ENCODE measurements at places on chromosomes 5 and 9.

GRCh38 chr5:96752341-96753016, 55.3 kb downstream of the ERAP1 start:
- DNase-seq: no peak

- DNase-seq: no peak
Measured at GRCh38 chr9:71490810-71491209, 277.5 kb downstream of the CEMIP2 start.

DNA sequence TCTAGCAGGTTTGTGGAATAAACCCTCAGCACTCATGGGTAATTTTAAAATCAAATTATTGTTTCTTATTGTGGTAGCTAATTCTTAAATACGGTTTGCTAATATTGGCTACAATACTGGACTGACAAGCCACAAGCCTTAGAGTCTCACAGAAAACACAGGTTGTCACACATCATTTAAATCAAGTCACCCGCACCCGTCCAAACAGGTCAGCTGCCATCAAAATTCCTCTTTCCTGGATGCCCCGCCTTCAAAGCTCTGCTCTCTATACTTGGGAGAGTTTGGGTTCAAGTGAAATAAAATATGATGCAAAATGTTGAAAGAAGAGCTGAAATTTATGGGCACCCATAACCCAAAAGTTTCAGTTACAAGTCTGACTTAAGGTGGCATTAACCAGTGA, 12.3 kb upstream of the SUSD1 start:
- DNase-seq: no peak

GRCh38 chr9:109753308-109753707, 26.7 kb upstream of the PALM2AKAP2 start:
- no peak for DNase-seq

DNA sequence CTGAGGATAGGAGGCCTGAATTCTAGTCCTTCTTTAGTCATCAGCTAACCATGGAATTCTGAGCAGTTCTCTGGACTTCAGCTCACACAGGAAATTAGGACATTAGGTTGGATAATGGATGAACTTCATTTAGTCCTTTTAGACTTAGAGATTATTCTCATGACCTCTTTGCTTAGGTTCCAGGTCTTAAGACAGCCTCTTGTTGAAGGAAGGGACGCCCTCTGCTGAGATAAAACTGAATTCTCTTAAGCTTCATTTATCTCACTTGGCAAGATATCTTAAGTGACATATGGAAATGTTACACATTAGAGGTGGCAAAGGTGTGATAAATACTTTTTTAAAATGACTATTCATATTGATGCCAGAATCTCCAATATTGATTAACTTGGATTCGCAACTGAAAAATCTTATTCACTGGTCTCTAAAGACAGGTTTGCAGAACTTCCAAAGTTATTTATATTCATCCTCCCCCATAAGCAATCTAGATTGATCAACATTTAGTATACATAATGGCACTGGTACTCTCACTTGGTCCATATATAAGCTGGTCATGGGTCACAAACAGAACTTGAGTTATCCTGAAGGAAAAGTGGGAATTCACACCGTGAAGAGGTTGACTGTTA, 16.9 kb upstream of the ZNF366 start:
- no peak for DNase-seq

DNA sequence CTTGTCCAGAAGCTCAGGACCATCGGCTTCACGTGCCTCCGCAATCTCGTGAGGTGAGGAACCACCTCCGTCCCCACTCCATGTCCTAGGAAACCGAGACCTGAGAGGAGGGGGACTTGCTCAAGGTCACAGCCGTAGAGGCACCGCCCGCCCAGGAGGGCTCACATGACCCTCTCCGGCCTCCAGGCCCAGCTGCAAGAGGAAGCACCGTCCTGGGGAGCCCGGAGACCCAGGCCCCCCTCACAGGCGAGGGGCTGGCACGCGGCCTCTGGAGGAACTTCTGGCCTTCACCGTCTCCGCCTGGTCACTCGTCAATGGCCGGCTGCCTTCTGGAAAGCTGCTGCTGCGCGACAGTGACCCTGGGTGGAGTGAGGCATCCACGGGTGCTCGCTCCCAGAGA, 24.2 kb downstream of the FAM78A start:
- DNase-seq: no peak

- DNase-seq: no peak
Measured at GRCh38 chr9:69497816-69498215, 172.8 kb downstream of the ENTREP1 start.

GRCh38 chr5:55570570-55570969, 35.8 kb upstream of the PLPP1 start:
- no peak for DNase-seq

DNA sequence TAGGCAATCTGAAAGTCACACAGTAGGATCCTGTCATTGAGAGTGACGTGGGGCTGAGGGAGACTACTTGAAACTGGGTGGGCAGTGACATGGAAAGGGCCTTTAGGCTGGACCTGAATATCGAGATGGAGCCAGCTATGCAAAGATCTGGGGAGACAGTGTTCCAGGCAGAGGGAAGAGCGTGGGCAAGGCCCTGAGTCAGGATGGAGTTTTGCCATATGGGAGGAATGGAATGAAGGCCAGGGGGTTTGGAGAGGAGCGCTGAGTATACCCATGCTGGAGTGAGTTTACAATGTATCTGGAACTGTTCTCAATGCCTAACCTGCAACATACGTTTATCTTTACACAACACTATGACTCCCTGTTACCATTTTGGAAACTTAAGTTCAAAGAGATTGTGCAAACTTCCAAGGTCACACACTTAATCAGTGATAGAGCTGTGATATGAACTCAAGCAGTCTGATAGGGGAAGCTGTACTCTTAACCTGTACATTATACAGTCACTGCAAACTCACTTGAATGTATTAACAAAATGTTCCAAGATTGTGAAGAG, 33.5 kb downstream of the INSYN2B start:
- no peak for DNase-seq

- no peak for DNase-seq
Measured at GRCh38 chr9:135575995-135576631, 14.6 kb downstream of the PAEP start.

DNA sequence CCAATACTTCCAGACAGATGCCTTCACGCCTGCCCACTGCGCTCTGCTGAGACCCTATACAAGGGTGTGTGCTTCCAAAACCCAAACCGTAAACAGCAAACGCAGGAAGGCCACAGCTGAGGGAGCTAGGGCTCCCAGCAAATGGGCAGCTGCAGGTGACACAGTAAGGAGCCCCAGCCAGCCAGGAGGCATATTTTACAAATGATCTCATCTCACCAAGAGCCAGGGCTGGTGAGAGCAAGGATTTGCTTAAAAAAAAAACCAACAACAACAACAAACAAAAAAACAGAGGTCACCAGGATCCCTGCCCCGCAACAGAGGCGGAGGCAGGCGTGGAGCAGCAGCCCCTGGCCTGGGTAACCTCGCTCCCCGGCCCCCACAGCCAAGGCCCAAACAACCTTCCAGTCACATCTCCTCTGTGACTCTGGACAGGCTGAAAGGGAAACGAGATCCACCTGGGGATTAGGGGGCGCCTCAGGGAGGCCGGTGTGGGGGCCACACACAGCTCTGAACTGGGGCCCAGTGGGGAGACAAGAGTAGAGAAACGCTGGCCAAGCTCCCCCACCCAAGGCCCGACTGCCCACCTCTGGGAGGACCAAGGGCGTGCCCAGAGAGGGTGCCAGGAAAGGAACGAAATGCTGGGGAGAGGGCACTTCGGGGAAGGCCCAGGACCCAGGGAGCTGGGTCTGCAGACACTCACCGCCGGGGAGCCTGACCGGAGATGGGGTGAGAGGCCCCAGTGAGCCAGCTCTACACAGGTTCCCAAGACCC, 3.3 kb downstream of the NACC2 start:
- no peak for DNase-seq

DNA sequence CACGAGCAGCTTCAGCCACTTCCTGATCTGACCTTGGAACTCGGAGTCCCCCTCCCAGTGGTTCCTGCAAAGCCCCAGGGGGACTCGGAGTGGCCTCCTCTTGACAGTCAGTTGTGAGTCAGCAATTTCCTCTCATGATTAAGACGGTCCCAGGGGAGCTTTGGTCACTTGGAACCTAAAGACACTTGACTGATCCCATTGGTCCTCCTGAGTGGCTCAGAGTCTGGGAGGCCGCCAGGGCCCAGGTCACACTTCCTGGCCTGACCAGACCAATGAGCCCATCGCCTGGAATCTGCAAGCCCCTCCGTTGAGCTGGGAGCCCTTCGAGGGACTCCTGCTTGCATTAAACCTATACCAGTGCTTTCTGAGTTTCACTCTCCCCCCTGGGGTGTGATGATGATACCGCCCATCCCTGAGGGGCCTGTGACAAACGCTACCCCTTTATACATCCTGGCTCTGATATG, 29.1 kb downstream of the TSPAN17 start:
- no peak for DNase-seq

GRCh38 chr5:140253985-140254384, 48.9 kb downstream of the PFDN1 start:
- DNase-seq: no peak

GRCh38 chr9:112408275-112408674, 28.4 kb downstream of the HSDL2 start:
- no peak for DNase-seq

- no peak for DNase-seq
Measured at GRCh38 chr5:130605234-130605633, 559.8 kb downstream of the HINT1 start.

DNA sequence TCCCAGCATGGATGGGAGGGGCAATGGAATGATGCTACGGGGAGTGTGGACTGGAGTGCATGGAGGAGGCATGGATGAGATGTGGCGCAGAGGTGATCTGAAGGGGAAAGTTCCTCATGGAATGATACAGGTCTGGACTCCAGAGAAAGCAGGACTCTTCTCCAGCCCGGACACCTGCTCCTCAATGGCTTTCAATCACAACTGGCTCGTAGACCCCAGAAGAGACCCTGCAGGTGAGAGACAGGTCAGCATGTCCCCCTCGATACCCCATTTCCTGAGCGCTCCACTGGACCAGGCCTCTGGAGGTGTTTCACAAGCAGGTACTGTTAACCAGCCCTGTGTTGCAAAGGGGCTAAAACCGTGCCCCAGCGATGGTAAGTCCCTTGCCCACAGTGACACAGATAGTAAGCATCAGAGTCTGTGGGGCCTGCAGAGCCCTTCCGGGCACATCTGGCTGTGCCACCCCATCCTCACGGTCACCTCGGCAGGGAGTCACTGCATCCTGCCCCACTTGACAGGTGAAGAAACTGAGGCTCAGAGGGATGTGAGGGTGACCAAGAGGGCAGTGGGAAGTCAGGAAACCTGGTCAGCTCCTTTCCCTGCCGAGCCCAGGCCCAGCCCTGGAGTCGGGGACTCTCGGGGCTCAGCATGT, 5.5 kb upstream of the DPM2 start:
- DNase-seq: no peak

DNA sequence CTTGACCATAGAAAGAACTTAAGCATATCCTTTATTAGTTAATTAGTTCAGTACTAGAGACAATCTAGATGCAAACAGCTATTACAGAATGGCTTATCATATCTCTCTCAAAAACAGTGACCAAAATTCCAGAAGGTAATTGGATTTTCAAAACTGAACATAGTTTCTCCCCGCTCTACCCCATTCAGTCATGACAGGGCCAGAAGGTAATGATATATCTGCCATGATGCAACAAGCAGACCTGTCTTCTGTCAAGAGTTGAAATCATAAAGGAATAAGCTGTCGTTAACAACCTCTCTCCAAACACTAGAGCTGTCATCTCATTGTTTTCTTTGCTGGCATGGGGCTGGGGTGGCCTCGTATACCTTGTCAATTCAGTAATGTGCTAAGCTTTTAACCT, 200.5 kb upstream of the POU5F2 start:
- no peak for DNase-seq

GRCh38 chr5:57681942-57682341, 199.3 kb upstream of the ACTBL2 start:
- no peak for DNase-seq

DNA sequence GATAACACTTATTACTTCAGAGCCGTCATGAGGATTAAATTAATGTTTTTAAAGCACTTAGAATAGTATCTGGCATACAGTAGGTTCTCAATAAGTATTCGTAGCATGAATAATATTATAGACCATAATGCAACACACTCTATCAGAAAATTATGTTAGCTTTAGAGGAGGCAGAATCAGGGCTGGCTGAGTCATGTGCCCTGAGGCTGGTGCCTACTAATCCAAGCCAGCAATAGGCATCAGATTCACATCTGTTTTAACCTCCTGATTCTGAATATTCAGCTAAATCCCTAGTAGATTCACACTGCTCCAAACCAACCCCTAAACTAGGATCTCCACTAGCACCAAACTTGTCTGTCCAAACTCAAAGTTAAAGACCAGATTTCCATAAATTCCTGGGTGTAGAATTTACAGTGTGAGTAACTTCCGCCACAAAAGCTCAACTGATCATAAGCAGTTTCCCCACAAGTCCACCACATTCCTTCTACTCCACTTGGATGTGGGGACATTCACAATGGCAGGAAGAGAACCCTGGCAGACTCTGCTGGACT, 170.0 kb upstream of the DAPK1 start:
- DNase-seq: no peak

DNA sequence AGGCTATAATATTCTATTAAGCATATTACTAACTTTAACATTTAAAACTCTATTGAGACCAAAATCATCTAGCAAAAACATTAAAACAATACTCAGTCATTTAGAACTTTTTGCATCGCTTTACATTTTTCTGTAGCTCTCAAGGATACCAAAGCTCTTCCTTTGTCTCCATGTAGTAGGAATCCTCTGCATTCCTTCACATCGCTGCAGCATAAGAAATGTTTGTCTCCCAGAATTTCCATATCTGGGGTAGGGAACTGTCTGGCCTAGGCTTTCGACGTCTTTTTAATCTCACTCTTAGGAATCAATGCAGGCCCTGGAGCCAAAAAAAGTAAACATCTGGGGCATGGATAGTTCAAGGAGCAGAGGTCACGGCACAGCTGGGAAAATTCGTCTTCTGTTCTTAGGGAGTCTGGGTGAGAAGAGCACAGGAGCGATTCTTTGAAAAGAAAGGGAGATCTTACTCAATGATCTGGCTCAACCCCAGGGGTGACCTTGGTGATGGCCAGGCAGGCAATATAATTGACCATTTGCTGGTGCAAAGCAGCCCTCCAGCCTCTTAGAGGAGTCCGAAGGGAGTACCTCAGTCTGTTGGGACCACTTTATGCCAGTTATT, 23.2 kb upstream of the RAI14 start:
- DNase-seq: no peak

DNA sequence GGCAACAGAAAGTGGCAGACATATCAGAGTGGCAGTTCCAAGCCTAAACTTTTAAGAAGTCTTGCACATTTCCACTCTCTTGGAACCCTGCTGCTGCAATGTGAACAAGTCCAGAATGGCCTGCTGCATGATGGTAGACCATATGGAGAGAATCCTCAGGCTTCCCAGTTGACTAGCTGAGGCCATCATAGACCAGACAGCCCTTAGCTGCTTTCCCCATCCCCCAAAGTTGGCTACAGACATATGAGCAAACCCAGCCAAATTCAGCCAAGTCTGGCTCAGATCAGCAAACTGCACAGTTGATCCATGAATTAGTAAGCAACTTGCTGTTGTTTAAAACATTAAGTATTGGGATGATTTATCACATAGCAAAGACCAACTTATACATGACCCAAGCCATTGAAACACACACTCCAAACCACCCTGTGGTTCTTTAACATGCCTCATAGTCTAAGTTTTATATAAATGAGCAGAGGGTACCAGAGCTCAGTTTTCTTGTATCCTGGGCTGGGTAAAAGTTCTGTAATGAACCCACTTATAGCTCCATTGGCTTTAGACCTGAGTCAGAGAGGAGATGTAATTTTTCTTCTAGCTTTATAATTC, 19.9 kb downstream of the PPP3R2 start:
- no peak for DNase-seq
